Fibroblast of skin of right biceps (primary cell): ENCODE measurements at places on chromosomes 1 and 21.

DNA sequence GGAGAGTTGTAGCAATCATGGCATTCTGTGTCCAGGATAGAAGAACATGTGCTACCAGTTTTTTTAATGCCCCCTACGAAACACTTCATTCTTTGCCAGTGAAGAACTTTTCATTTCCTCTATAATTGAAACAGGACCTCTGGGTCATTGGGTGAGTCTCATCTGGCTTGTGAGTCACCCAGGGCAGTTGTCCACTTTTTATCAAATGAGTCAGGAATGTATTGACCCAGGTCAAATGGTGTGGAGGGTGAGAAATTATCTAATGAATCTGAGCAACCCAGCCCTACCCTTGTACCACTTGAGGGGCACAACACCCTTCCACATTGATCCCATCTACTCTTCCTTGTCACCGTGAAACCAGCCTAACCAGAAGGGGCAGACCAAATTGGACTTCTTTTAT lies 417.3 kb upstream of the PROX1 start:
- DNase-seq: no peak

GRCh38 chr1:16281765-16282164 lies 44.8 kb upstream of the CPLANE2 start:
- DNase-seq: no peak

- no peak for DNase-seq
Measured at GRCh38 chr1:28147264-28148094, 29.0 kb downstream of the PTAFR start.

DNA sequence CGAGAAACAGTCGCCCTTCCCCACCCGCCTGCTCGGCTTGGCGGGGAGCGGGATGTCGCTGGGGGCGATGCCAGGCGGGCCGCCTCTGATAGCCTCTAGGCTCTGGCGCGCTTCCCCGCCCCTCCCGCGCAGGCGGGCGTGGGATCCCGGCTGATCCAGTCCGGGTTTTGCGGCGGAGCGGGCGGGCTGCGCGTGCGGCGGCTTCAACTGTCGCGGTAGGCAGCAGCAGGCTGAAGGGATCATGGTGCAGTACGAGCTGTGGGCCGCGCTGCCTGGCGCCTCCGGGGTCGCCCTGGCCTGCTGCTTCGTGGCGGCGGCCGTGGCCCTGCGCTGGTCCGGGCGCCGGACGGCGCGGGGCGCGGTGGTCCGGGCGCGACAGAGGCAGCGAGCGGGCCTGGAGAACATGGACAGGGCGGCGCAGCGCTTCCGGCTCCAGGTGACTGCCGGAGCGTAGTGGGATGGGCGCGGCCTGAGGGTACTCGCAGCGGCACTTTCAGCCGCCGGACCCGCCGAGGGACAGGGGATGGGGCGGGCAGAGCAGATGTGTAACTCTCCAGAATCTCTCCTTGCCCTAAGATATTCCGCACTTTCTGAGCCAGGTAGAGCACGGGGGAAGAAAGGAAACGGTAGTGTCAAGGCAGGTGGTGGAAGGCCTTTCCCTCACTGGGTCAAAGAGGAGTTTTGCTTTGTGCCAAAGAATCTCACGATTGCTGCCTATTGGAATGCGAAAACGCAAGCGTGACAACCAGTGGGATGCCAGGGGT lies at the start of gene FAAH:
Gene FAAH (plus strand): TSS at position 210 of the 764 bp plus-strand sequence. CDS start 32 bp downstream, at position 242.
- peak; percentile 41 for DNase-seq

DNA sequence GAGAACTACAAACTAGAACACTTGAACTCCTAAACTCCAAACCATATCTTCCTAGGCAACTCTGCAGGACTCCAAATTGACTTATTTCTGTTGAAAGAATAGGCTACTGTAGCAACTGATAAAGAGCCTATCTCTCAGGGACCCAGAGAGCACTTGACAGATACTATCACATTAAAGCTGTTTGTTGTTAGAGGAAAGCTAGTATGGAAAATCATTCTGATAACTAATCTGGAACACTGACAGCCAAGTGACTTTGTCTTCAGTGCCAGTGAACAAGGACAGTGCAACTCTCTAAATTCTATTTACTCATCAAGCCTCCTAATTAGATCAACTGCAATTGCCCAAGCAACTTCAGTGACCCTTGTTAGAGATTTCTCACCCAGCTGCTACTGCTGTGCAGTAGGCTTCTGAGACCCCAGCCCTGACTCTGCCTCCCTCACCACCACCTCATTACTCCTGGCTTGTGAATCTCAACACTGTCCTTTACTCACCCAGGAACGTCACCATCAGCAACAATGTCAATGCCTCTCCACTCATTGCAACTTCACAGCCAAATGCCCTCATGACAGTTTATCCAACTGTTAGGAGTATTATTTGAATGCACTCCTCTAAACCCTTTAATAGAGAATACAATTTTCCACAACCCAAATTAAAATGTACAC lies 7.4 kb upstream of the RGS13 start:
- no peak for DNase-seq

- DNase-seq: peak; percentile 50
Measured at GRCh38 chr1:25799935-25800702, at the start of gene SELENON. Gene SELENON, plus strand, starts transcription at chr1:25800193. Its CDS starts 38 bp downstream, at chr1:25800231.

DNA sequence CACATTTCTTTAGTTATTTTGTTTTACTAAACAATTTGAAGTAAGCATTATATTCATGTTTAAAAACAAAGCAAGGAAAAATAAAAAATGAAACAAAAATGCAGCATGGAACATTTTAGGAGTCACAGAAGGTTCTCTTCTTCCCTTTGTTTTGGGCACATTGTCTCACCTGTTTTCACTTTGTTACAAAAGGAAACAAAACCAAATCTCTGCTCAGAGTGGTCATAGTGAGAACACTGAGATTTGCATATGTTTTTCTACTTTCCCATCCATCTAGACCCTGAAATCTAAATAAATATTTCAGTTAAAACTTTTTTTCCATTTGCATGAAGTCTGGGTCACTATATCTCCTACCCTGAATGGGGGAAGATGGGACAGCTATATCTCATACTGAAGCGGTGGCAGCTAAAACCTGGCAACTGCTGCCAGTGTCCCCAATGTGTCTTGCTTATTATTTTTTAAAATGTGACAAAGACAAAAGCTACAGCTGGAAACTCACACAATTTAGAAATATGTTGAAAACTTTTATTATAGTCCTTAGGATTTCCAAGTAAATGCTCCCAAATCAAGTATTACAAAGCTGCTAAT lies 3.5 kb downstream of the EXOC8 start:
- no peak for DNase-seq

DNA sequence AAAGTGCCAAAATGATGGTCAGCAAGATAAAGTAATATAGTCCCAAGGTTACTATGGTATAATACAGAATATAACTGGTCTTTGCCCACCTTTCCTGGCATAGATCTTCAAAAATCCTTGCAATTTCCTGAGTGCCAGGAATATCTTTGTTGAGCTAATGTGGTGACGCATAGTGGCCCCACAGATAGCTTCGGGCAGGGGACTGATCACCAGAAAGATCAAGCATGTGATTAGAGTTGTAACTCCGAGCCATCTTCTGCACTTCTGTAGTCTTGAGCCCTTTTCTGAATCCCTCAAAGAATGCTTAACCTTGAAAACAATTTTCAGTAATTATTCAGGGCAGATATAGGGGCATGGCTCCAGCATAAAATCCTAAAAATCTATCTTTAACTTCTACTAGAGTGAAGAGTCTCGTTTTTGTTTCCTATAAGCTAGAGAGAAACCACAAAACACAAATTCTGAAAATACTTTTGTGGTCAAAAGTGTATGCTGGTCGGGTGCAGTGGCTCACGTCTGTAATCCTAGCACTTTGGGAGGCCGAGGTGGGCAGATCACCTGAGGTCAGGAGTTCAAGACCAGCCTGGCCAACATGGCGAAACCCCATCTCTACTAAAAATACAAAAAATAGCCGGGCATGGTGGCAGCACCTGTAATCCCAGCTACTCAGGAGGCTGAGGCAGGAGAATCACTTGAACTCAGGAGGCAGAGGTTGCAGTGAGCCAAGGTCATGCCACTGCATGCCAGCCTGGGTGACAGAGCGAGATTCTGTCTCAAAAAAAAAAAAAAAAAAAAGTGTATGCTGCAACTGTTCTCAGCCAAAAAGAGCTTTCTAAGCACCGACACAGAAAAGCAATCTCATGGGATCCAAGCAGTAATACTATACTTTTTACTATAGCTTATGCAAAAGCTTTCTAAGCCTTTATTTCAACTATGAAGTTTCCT lies 62.8 kb downstream of the NVL start:
- DNase-seq: no peak

GRCh38 chr1:60923389-60924087 lies 158.8 kb upstream of the NFIA start:
- no peak for DNase-seq

GRCh38 chr1:3296326-3296725 lies 158.1 kb upstream of the ARHGEF16 start:
- DNase-seq: no peak

GRCh38 chr1:23684415-23684814 lies 7.2 kb upstream of the RPL11 start:
- DNase-seq: no peak

DNA sequence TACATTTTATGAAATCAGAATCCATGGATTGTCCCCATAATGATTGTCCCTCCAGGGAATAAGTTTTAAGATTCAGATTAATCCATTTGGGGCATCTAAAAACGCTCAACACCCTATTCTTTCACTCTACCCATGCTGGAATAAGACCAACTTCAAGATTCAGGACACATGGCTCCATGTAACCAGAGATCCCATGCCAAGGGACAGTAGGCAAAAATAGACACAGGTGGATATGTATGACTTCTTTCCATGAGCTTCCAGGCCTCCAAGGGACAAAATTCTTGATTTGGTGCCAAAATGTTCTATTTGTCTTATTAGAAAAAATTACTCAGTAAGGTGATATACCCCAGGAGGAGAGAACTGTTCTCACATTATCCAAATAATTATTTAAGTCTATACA lies 178.8 kb downstream of the NRIP1 start:
- no peak for DNase-seq

- DNase-seq: peak; percentile 40
Measured at GRCh38 chr1:204726478-204726877, 40.9 kb upstream of the LRRN2 start.

GRCh38 chr1:196091397-196092135 lies 516.7 kb downstream of the KCNT2 start:
- DNase-seq: no peak

DNA sequence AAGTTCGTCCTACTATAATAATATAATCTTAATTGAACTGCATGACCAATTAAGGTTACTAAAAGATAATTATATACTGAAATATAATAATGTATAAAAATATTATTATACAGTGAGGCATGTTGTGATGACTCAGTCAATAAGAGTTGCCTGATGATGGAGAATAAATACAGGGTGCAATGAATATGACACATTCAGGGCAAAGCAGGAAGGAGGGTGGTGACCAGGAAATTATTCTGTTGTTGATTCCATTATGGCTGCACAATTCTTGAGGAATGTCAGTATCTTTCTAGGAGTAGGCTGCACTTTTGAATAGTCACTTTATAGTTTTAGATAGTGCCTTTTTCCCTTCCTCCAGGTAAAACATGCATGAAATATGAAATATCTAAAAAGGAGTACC lies 46.4 kb upstream of the RGS21 start:
- DNase-seq: peak; percentile 30

- peak; percentile 64 for DNase-seq
Measured at GRCh38 chr1:83996621-83997020, 2.3 kb downstream of the TTLL7 start.

GRCh38 chr1:10642403-10643080 lies 153.9 kb downstream of the CASZ1 start:
- DNase-seq: no peak

DNA sequence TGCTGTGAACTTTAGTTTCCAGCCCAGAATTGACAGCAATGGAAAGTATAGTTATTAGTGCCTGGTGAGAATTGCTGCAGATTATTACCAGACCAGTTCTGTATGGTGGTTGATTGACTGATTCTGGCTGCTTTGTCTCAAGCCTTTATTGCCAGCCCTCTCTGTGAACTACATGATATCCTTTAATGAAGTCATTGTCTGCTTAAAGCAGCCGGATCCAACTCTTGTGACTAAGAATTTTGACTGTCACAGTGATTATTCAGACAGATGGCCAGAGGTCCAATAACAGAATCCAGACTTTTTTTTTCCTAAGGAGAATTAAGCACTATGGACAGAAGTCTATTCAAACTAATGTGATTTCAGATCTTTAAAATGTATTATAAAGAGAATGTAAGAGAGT lies 1548.6 kb upstream of the B3GALT2 start:
- DNase-seq: no peak

GRCh38 chr1:14522926-14523241 lies 75.6 kb upstream of the KAZN start:
- DNase-seq: peak; percentile 88

- DNase-seq: peak; percentile 77
Measured at GRCh38 chr1:202505356-202505755, 156.9 kb downstream of the PPP1R12B start.

DNA sequence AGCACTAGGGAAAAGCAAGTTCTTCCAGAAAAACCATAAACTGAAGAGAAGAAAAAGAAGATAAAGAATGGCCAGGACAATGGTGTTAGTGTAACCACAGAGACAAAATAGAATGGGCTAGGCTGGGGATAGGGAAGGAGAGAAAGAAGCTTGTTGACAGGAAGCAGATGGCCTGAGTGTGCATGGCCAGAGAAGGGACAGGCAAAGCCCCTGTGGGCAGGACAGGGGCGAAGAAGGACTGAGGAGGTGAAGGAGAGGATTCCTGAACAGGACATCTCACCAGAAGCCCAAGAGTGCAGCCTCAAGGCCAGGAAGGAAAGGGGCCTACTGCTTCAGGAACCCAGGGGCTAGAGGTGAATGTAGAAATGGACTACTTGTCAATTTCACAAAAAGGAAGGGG lies 29.3 kb downstream of the IQGAP3 start:
- no peak for DNase-seq

DNA sequence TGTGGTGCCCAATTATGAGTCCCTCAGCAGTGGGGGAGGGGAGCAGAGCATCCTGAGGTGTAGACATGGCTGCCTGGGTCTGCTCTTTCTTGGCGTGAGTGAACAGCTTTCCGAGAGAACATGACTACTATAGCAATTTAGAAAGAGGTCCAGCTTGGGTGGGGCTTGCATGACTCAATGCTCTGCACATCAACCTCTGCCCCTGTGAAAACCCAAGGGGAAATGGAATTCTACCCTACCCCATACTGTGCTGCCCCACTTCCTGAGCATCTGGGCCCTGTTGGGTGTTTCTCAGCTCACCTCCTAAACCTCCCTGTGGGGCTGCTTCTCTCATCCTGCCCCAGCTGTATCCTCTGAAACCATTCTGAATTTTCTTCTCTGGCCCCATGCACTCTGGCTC lies 8.2 kb upstream of the AZIN2 start:
- DNase-seq: peak; percentile 28

DNA sequence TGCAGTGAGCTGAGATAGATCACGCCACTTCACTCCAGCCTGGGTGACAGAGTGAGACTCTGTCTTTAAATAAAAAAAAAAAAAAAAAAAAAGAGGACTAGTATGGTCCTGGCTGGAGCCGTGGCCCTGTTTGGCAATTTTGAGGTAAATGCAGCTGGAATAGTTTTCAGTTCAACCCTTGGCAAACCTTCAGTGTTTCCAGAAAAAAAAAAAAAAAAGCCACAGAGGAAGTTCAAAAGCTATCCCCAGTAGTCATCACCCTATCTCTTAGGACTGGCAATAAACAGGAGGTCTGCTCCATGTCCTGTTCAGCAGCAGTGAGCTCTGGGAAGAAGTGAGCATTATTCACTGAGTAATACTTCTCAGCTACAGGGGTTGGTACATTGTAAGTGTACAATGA lies 56.8 kb upstream of the ERRFI1 start:
- DNase-seq: peak; percentile 89

- DNase-seq: no peak
Measured at GRCh38 chr1:80447526-80447925, 1353.2 kb upstream of the ADGRL2 start.

GRCh38 chr1:34418166-34418565 lies 241.5 kb downstream of the C1orf94 start:
- no peak for DNase-seq
